ENCODE measurements at places on chromosomes 3 and 15.

DNA sequence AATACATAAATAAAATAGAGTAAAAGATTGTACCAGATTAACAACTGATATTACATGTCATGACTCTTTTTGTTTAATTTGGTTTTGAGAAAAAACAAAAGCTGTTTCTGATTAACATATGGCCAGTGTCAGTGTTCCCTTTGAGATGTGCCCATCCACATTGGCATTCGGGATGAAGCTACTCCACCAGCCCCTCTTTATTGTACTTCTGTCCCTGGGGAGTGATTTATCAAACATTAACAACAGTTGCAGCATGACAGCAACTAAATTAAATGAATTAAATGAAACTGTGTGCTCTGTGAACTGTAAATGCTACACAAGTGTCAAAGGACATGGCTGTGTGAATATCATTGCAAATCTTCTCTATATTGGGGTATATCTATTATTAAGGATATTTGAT, 25.9 kb upstream of the MTMR10 start:
- DNase-seq = no peak

GRCh38 chr3:20099060-20099459, 58.8 kb downstream of the KAT2B start:
- DNase-seq = no peak

- DNase-seq = no peak
These were observed 101.6 kb downstream of the ST6GAL1 start for GRCh38 chr3:187031934-187032333.

GRCh38 chr3:37751967-37752648, 109.6 kb upstream of the CTDSPL start:
- no peak for DNase-seq

GRCh38 chr3:125035217-125035616, 20.6 kb downstream of the HEG1 start:
- DNase-seq = no peak

- DNase-seq = no peak
These were observed 161.3 kb downstream of the IL5RA start for GRCh38 chr3:2948882-2949281.

- DNase-seq = no peak
These were observed 216.8 kb upstream of the RBMS3 start for GRCh38 chr3:29064085-29064484.

DNA sequence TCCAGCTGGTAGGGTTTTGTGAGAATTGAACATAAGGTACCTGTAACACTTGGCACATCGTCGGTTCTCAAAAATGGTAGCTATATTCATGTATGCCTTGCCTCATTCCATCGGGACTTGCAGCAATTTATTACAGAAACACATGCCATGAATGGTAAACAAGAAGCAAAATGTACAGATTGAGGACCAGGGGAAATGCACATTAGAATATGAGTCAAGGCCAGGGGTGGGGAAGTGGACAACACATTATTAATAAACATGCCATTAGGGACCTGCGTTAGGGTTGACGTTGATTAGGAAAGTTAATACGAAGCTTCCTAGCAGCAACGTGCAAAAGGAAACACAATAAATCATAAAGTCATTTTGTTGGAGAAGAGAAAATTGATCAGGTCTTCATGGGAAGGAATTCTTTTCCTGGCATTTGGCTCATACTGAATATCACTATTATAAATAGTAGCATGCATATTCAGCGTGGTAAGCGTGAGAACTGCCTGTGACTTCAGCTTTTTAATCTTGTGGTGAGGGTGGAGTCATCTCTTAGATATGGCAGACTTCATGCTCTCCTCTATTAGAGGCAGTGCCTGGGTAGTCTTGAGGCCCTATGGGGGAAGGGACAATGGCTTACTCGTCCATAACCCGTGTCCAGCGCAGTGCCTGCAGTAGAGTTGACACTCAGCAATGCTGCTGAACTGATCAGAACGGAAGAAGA, 184.9 kb downstream of the SV2B start:
- DNase-seq = no peak

- DNase-seq = no peak
These were observed 3.4 kb upstream of the TRIM71 start for GRCh38 chr3:32814361-32814760.

- DNase-seq = no peak
These were observed 8.3 kb downstream of the AKAP13 start for GRCh38 chr15:85388566-85389305.

- DNase-seq = no peak
These were observed 178.4 kb upstream of the SUCLG2 start for GRCh38 chr3:67832817-67833216.

DNA sequence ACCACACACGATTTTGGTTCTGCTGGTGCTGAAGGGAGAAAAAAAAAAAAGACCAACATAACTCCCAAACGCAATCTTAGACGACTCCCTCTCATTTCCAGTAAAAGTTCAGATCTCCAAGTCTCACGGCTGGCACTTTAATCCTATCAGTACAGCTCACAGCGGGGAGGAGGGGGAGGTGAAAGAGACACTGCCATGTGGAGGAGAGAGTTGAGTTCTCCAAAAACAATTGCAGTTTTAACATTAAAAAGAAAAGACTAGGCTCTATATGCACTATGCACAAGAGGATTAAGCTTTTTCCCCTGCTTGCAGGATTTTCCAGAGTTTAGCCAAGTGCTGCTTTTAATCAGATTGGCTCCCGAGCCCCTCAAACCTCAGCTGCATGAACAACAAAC, 16.8 kb downstream of the BMF start:
- DNase-seq = no peak

GRCh38 chr3:194270627-194271459, 80.3 kb downstream of the CPN2 start:
- DNase-seq = no peak

GRCh38 chr3:11077466-11077865, 76.8 kb upstream of the HRH1 start:
- DNase-seq = no peak

DNA sequence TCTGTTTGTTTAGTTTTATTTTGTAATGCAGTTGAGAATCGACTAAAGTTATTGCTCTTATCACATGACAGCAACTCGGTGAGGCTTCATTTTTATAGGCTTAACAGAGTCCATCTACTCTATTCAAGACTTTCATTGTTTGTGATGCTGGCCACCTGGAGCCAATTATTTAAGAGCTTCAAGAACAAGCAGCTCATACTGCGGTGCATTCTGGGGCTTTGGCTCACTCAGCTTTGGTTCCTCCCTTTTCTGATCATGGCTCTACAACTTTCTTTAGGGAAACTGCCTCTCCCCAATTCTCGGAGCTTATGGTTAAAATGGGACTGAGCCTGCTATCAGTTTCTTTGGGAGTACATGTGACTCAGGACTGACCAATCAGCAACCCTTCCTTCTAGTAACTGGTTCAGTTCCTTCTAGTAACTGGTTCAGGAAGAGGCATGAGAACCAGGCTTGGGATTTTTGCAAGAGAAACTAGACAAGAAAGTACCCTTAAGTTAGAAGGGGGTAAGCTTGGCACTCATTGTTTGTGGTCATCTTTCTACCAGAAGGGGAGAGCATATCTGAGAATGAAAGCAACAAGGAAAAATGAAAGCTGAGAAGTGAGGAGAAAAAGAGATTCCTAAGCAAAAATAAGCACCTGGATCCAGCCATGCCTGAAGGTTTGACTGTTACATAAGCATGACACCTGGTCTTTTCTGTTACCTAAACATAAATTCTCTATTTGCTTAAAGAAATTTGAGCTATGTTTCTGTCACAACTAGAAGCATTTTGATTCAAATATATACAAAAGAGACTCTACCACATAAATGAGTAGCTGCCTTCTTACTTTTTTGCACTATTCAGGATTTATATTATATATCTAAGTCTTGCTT, 24.1 kb upstream of the ARHGEF3 start:
- no peak for DNase-seq

DNA sequence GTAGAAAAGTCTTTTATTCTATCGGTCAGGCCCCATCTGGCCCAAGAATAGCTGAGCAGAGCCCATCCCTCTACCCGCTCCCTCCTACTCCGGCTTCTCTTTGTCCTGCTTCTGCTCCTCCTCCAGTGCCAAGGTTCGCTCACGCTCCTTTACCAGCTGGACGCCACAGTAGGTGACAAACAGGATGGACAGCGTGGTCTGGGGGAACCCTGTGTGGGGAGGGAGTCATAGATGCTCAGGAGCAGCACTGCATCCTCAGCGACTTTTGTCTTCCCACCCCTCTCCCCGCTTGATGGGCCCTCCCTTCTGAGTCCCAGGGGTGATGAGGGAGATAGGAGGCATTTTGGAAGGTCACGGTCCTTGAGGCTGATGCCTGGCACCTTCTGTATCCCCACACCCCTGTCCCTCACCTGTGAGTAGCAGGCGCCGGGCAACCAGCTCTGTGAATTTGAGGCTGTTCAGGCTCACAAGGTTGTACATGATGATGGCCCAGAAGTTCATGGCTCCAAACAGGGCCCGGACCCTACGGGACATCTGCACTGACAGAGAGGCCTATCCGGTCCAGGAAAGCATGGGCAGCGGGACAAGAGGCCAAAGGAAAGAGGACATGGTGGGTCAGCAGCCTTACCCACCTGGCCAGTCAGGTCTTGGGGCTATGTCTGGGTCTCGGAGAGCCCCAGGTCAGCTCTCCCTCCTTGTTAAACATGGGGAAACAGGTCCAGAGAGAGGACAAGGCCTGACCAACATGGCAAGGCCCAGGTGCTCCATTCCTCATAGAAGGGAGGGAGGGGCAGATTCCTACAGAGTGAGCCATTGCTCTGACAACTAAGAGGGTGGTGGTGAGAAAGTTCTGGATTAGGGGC, 7.6 kb downstream of the KLHL40 start:
- no peak for DNase-seq

DNA sequence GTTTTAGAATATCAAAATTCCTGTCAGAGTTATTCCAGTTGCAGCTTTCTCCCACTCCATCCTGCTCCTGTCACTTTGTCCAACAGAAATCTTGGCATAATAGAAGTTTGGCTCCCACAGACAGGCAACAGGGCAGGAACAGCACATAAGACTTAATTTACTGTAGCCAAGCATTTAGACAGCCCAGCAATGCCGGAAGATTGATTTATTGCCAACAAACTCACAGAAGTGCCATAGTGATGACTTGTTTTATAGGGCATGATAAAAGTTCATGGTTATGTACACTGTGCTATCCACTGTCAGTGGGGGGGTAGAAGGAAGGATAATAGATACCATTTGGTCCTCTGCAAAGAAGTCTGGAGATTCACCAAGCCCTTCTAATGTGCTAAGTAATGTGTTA, 98.3 kb upstream of the CBLB start:
- no peak for DNase-seq
